ENCODE measurements at places on chromosomes 4 and X. TPM values are rescaled to one million over a fixed set of nuclear protein-coding genes. Genes with fewer than 3 reads are reported as not detected.
A peak's percentile ranks its signal among the peaks of the same experiment; 100 is the strongest.

- peaks cover 10% of the 10 kb centered on the region for H3K36me3 ChIP-seq
- H3K4me3 ChIP-seq, result no peak overlapping the region
- peaks cover 45% of the 10 kb centered on the region for H3K4me1 ChIP-seq
- no peak for DNase-seq
These were observed 57.3 kb downstream of the SEPTIN11 start for GRCh38 chr4:77006753-77007353.

The NDST4 gene
- total RNA-seq, result not detected

The SLC38A5 gene
- 156 TPM for total RNA-seq

GRCh38 chr4:121796283-121796682 lies 4.8 kb upstream of the EXOSC9 start:
- H3K27me3 ChIP-seq, result peaks cover 16% of the 10 kb centered on the region
- no peaks in the 10 kb centered on the region for H3K36me3 ChIP-seq
- H3K4me3 ChIP-seq, result no peak overlapping the region
- peaks cover 18% of the 10 kb centered on the region for H3K4me1 ChIP-seq
- no peak overlapping the region for H3K27ac ChIP-seq

The PRDM5 gene
- total RNA-seq, result 0.50 TPM

DNA sequence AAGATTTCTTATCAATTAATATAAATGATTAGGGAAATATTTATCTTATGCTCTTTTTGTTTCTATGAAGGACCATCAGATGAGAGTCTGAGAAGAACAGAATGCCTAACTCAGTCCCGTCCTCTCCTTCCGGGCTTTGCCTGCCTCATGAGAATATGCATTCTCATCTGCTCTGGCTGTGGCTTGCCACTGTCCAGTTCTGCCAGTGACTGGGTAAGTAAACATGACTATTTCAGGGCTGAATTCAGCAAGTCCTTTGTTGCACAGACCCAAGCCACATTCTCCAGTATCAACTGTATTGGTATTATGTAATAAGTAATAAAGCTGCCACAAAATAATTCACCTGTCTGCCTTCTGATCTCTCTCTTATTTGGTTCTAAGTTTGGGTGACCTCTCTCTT lies 110.7 kb downstream of the WDFY3 start:
- no peaks in the 10 kb centered on the region for H3K36me3 ChIP-seq
- no peak overlapping the region for H3K27ac ChIP-seq
- no peaks in the 10 kb centered on the region for H3K27me3 ChIP-seq
- no peaks in the 10 kb centered on the region for H3K4me1 ChIP-seq

DNA sequence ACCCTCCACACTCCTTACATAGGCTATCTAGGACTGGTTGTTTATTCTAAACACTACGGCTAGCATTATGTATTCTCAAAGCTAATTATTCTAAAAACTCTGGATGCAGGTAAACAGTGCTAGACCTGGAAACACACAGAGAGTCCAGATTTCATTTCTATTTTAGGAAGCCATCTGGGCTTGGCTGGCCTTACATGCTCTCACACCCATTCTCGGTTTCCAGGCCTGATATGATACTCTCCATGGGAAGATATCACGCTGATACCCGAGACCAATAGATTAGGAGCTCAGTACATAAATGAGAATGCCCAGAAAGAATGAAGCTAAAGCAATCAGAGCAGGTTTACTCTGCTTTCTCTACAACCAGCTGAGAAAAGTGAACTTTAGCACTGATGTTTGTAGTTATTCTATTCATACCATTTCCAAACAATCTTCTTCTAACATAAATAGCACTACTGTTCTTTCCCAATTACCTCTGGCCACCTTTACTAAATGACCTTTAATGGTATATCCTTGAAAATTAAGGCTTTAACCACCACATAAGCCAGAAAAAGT lies 973.3 kb downstream of the PCDH18 start:
- no peak overlapping the region for H3K27ac ChIP-seq
- H3K27me3 ChIP-seq, result no peaks in the 10 kb centered on the region
- H3K36me3 ChIP-seq, result no peaks in the 10 kb centered on the region
- H3K4me3 ChIP-seq, result no peak overlapping the region

DNA sequence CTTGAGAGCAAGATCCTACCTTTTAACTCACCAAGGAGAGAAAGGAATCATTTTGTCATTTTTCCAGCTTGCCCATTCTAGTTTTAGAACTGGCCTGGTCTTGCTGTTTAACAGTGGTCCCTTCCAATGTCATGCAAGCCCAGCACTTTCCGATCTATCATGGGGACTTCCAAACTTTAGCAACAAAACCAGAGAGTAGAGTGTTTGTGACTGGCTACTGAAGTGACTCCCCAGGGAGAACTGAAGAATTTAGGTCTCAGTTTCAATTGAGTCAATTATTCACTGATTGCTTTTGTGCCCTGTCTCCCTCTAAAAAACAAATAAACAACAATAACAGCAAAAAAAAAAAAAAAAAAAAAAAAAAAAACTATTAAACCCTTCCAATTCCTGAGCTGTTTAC lies 108.3 kb downstream of the LHFPL1 start:
- no peak overlapping the region for H3K4me3 ChIP-seq
- H3K4me1 ChIP-seq, result no peaks in the 10 kb centered on the region
- H3K27me3 ChIP-seq, result peaks cover 14% of the 10 kb centered on the region
- peaks cover 1% of the 10 kb centered on the region for H3K36me3 ChIP-seq
- no peak overlapping the region for H3K27ac ChIP-seq

- DNase-seq, result no peak
- no peak overlapping the region for H3K4me3 ChIP-seq
- H3K27ac ChIP-seq, result no peak overlapping the region
- H3K27me3 ChIP-seq, result no peaks in the 10 kb centered on the region
These were observed 46.2 kb downstream of the REELD1 start for GRCh38 chr4:146260521-146260920.

DNA sequence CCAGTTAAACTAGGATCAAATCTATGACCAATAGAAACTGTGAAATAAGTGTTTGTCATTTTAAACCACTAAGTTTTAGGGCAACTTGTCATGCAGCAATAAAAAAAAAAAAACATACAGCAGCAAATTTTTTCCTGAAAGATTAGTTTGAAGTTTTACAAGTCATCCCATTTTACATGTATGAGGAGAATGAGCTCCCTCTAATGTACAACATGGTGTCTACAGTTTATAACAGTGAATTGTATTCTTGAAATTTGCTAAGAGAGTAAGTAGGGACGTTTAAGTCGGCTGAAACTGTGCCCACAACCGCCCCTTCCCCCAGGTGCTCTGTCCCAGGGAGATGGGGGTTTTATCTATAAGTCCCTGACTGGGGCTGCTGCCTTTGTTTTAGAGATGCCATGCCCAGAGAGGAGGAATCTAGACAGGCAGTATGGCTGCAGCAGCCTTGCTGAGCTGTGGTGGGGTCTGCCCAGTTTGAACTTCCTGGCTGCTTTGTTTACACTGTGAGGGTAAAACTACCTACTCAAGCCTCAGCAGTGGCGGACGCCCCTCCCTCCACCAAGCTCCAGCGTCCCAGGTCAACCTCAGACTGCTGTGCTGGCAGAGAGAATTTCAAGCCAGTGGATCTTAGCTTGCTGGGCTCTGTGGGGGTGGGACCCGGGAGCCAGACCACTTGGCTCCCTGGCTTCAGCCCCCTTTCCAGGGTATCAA lies 499.3 kb upstream of the CT83 start:
- no peak overlapping the region for H3K4me3 ChIP-seq
- H3K36me3 ChIP-seq, result peaks cover 6% of the 10 kb centered on the region
- H3K4me1 ChIP-seq, result no peaks in the 10 kb centered on the region
- no peaks in the 10 kb centered on the region for H3K27me3 ChIP-seq

The DCAF8L2 gene
- not detected for total RNA-seq

- no peak overlapping the region for H3K4me3 ChIP-seq
- DNase-seq, result no peak
- no peaks in the 10 kb centered on the region for H3K4me1 ChIP-seq
- H3K27ac ChIP-seq, result no peak overlapping the region
These were observed 133.4 kb downstream of the ATG4A start for GRCh38 chrX:108224727-108225621.

The APBB2 gene
- total RNA-seq, result 18.7 TPM

The ZNF280C gene
- total RNA-seq, result 4.1 TPM

DNA sequence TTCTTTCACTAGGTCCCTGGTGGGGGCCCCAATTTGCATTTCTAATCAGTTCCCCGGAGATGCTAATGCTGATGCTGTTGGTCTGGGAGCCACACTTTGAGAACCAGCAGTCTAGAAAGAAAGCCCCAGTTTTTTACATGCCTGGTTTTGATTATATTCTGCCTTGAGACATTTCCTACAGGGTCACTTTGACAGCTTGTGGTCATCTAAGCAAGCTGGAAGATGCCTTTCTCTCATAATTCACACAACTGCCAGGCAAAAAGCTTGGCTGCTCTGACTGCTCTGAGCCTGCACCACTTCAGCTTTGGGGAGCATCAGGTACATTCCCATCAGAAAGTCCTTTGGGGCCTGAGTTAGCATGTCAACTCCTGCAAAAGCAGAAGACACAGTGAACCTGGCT lies 5.9 kb upstream of the PLAC1 start:
- no peak for DNase-seq
- no peaks in the 10 kb centered on the region for H3K36me3 ChIP-seq
- peaks cover 1% of the 10 kb centered on the region for H3K4me1 ChIP-seq
- peaks cover 12% of the 10 kb centered on the region for H3K27me3 ChIP-seq
- no peak overlapping the region for H3K27ac ChIP-seq

The BMP2K gene
- total RNA-seq, result 7.9 TPM

The RAB40AL gene
- total RNA-seq, result 0.93 TPM

GRCh38 chrX:74656079-74656745 lies 41.8 kb upstream of the RLIM start:
- no peak overlapping the region for H3K4me3 ChIP-seq
- no peak for DNase-seq
- no peaks in the 10 kb centered on the region for H3K36me3 ChIP-seq
- H3K4me1 ChIP-seq, result peaks cover 5% of the 10 kb centered on the region
- no peak overlapping the region for H3K27ac ChIP-seq
- H3K27me3 ChIP-seq, result peaks cover 5% of the 10 kb centered on the region

The PPP2R2C gene
- total RNA-seq, result not detected

The FAM9C gene
- not detected for total RNA-seq

GRCh38 chr4:39637586-39638353 lies 895 bp downstream of the SMIM14 start:
- peak; percentile 65 for DNase-seq
- no peaks in the 10 kb centered on the region for H3K36me3 ChIP-seq
- peaks cover 34% of the 10 kb centered on the region for H3K4me1 ChIP-seq
- peak overlapping the region; percentile 91 for H3K4me3 ChIP-seq

GRCh38 chr4:87108142-87108546 lies 112.3 kb downstream of the KLHL8 start:
- peaks cover 5% of the 10 kb centered on the region for H3K36me3 ChIP-seq
- peaks cover 20% of the 10 kb centered on the region for H3K4me1 ChIP-seq
- H3K27ac ChIP-seq, result no peak overlapping the region
- DNase-seq, result no peak

DNA sequence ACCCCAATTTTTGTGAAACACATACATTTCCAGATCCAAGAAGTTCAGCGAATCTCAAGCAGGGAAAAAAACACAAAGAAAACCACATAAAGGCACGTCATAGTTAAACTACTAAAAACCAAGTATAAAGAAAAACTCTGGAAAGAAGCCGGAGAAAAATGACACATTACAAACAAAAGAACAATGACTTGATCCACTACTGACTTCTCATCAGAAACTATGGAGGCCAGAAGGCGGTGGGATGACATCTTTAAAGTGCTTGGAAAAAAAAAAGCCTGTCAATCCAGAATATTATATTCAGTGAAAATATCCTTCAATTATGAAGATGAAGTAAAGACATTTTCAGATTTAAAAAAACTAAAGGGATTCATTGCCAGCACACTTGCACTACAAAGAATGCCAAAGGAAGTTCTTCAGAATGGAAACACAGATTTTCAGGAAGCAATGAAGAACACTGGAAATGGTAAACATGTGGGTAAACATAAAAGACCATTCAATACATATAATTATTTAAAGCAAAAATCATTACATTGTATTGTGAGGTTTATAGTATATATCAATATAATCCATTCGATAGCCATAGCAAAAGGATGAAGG lies 32.6 kb upstream of the PPP2R2C start:
- no peaks in the 10 kb centered on the region for H3K4me1 ChIP-seq
- DNase-seq, result no peak
- H3K27ac ChIP-seq, result no peak overlapping the region
- peaks cover 15% of the 10 kb centered on the region for H3K36me3 ChIP-seq
- no peak overlapping the region for H3K4me3 ChIP-seq

The RNF212 gene
- total RNA-seq, result 0.89 TPM

DNA sequence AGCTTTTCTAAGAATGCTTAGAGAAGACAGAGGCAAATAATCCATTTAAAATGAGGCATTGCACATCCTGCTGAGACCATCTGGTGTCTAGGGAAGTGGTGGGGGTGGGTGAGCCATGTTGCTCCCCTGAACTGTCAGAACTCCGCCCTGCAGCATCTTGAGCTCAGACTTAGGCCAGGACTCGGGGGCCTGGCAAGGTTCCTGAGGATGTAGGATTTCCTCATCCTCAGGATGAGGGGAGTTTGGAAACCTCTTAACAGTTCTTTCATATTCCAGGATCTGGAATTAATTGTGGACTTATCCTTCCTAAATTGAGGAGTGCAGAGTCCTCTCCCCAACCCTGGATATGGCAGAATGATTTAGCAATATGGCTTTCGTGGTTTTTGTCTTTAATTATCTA lies 6.6 kb downstream of the TLL1 start:
- peaks cover 7% of the 10 kb centered on the region for H3K27me3 ChIP-seq
- peaks cover 4% of the 10 kb centered on the region for H3K36me3 ChIP-seq
- H3K27ac ChIP-seq, result no peak overlapping the region
- DNase-seq, result no peak

The IL13RA2 gene
- not detected for total RNA-seq
